ENCODE measurements at places on chromosomes 3 and 15.

DNA sequence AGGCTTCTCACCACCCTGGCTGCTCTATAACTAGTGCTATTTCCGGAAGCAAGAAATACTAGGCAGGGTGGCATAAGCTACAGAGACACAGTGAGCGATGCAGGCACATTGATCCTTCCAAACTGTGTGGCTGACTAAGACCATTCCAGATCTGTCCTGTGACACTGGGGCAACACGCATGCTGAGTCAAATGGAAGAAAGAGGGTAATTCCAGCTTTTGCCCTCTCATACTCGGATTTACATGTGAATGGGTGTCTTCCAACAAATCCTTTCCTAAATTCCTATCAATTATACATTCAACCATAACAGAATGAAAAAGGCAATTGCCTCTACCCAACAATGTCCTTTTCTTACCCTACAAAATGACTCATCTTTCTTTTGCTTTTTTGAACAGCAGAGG is 5.1 kb downstream of the FSIP1 start:
- DNase-seq = no peak

- peak; percentile 5 for DNase-seq
Measured at GRCh38 chr15:44427756-44428724, 611 bp downstream of the CTDSPL2 start.

GRCh38 chr3:160754371-160754854 is 1.6 kb upstream of the PPM1L start:
- no peak for DNase-seq

DNA sequence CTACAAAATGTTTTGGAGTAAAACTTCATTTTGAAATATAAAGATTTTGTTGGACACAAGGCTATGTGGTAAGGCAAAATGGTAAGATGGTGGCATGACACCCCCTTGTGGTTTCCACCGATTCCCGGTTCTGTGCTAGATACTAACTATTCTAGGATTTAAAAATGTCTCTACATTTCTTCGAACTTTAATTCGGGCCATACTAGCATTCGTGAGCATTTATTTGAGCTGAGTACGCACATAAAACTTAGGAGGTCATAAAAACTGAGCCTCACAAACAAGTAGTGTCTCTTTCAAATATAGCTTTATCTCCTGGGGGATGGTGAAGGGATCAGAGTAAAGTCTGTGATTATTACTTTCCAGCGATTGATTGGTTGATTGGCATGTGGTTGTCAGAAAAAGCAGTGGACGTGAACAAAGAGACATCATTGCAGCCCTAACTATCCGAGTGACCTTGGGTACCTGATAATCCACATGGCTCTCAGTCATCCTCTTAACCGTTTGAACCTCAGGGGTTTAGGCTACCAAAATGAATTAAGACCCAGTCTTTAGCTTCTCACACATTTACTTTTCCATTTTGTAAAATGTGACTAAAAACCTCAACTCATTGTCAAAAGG is 1.1 kb upstream of the ZNF639 start:
- DNase-seq = no peak

GRCh38 chr15:90035840-90036230 is 34.7 kb downstream of the ZNF710 start:
- DNase-seq = no peak

- DNase-seq = no peak
Measured at GRCh38 chr15:36609793-36610192, 30.4 kb downstream of the CDIN1 start.

- no peak for DNase-seq
Measured at GRCh38 chr3:163919154-163919553, 1159.1 kb downstream of the SI start.

DNA sequence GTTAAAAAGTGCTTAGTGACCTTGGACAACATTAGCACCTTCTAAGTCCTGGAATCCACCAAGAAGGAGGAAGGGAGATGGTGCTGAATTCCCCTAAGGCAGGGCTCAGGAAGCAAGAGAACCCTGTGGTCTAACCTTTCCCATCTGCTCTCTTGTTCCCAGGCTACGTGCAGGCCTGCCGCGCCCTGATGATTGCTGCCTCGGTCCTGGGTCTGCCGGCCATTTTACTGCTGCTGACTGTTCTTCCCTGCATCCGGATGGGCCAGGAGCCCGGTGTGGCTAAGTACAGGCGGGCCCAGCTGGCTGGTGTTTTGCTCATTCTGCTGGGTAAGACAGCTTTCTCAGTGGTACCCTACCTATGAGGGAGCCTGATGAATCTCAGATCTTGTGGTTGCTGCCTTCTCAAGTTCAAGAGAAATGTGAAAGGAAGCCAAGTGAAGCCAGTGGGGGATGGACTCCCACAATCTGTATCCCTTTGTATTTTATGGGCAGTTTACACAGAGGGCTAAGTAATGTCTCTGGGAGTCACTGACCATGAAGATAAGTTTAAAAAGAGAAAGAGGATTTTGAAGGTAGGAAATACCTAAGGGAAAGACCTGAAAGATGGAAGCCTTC is 4.4 kb downstream of the CLDN11 start:
- no peak for DNase-seq

- DNase-seq = no peak
Measured at GRCh38 chr3:125057186-125057850, 1.5 kb upstream of the HEG1 start.

GRCh38 chr3:133944641-133945380 is 49.1 kb upstream of the RAB6B start:
- DNase-seq = no peak

DNA sequence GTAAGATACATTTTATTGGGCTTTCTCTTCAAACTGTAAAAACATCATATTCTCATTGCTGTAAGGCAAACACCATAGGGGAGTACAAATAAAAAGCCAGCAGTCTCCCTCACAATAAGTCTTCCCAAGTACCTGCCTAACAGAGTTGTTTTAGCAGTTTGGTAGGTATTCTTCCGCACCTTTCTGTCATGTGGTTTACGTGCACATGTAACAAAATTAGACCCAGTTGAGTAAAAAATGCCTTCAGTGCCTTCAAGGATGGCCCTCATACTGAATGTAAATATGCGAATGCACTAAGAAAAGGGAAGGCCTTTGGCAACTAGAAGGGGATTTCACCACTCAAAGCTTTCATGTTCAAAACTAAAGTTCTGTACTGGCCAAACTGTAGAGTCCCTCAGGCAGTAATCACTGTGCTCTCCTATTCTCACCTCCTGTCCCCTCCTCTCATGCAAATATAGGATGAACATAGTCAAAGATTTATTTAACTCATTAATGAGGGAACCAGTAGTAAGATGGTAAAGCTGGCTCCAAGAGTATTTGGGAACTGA is 26.4 kb downstream of the USP3 start:
- no peak for DNase-seq

- no peak for DNase-seq
Measured at GRCh38 chr15:65832549-65833364, 36.5 kb upstream of the RAB11A start.

- no peak for DNase-seq
Measured at GRCh38 chr3:60708191-60708975, 542.9 kb downstream of the FHIT start.
